ENCODE measurements at places on chromosomes 3 and 15.
A peak's percentile ranks its signal among the peaks of the same experiment; 100 is the strongest.

- no peak for DNase-seq
Measured at GRCh38 chr3:122962149-122962548, 65.4 kb downstream of the SEMA5B start.

DNA sequence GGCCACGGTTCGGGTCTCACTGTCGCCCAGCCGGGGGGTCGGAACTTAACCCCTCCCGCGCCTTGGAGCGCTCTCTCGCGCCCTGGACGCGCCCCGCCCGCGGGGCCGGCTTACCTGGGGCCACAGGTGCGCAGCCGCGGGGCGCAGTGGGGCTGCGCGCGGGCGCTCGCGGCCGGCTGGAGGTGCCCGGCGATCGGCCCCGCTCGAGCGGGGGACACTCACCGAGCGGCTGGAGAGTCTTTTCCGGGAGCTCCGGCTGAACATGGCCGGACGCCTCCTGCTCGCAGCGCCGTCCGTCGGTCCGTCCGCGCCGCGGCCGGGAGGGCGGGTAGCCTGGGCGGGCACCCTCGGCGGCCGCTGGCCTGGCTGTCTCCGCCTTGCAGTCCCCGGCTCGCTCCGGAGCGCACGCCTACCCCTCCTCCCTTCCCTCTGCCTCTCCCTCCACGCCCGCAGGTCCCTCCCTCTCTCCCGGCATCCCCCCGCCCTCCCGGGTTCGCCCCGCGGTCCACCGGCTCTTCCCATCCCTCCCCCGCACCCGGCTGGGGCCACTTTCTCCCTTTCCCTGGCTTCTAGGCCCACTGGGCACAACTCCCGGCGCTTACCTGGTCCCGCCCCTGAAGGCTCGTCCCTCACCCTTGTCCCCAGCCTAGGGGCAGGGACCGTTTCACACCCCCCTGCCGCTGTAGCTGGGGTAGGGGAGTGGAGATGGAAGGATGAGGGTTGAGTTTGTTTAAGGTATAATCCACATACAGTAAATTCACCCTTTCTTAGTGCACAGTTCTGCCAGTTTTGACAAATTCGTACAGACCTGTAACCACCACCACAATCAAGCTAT, 220.1 kb upstream of the PRICKLE2 start:
- DNase-seq: peak; percentile 26

DNA sequence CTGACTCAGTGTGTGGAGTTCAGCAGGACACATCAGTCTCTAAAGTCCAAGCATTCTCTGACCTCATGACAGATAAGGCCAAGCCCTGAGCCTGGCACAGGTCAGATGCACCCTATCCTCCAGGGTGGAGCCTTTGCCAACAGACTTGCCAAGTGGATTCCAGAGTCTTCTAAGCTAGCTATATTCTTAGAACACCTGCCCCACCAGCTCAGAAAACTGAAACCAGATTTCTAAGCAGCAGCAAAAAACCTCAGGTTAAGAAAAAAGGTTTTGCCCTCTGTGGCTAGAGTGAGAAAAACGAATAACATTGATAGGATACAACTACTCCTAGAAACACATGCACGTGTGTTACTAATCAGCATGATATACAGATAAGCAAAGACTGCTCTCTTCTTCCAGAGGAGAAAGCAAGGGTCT, 11.6 kb downstream of the RMDN3 start:
- DNase-seq: no peak

DNA sequence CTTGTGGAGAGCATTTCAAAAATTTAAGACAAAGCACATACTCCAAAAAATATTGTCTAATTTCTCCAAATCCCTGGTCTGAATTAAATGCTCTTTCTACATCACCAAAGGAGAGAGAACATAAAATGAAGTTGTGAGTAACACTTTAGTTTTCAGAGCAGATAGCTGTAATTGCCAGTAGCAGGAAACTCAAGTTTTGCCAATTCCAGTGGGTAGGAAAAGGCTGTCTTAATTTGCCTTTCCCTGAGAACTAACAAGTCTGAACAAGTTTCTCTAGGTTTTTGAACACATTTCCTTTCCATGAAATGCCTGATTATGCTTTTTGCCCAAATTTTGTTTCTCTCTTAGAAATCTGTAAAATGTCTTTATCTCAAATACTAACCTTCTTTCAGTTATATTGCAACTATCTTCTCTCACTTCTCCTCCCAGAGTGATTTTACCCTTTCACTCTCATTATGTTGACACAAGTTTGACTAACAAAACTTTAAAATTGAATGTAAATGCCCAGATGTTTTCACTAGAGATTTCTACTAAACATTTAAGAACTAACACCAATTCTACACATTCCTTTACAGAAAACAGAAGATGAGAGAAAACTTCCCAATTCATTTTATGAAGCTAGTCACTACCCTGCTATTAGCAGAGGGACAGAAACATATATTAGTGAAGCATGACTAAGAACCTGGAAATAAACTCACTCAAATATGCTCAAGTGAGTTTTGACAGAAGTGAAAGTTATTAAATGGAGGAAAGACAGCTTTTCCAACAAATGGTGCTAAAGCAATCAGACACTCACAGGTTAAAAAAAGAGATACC, 38.4 kb downstream of the RFX7 start:
- no peak for DNase-seq

- no peak for DNase-seq
Measured at GRCh38 chr3:102125994-102126368, 276.7 kb downstream of the NFKBIZ start.

DNA sequence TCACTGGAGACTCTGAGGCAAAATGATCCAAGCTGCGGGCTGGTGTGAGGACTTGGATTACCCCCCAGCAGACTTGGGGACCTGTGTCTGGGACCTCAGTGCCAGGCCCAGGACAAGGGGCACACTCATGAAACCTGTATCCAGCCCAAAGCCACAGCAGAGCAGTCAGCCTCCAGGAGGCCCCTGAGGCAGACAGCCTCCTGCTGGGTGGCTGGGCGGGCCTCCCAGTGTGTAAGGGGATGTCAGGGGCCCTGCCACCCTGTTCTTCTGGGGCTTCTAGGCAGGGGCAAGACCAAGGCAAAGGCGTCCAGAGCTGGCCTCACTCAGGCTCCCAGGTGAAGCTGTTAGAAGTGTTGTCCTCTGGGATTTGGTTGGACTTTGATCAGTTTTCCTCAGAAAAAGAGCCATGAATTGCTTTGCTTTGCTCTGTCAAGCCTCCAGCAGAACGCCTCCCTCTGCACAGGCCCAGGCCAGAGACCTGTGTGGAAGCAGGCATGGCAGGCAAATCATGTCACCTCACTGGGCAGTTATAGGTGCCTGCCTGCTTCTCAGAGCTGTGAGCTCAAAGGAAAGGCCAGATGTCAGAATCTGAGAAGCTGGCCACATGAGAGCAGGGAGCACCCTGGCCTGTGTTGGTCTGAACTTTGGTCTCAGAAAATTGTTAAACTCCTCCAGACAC, 77.4 kb downstream of the SMAD6 start:
- no peak for DNase-seq

- no peak for DNase-seq
Measured at GRCh38 chr3:160837394-160837980, 81.5 kb downstream of the PPM1L start.

- DNase-seq: peak; percentile 40
Measured at GRCh38 chr15:74127954-74128784, 2.2 kb upstream of the ISLR2 start.

DNA sequence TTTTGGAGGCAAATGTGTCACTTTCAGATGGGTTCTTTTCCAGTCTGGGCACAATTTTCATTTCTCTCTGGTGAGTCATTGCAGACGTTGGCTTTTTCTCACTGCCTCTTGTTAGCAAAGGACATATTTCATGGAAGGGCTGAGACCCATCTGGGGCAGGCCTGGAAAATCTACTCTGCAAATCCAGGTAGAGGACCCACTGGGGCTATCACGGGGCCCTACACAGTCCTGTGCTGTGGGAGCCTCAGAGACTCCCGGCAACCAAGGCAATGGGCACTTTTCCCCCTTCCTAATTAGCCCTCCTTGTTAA, 58.0 kb downstream of the HRH1 start:
- no peak for DNase-seq

DNA sequence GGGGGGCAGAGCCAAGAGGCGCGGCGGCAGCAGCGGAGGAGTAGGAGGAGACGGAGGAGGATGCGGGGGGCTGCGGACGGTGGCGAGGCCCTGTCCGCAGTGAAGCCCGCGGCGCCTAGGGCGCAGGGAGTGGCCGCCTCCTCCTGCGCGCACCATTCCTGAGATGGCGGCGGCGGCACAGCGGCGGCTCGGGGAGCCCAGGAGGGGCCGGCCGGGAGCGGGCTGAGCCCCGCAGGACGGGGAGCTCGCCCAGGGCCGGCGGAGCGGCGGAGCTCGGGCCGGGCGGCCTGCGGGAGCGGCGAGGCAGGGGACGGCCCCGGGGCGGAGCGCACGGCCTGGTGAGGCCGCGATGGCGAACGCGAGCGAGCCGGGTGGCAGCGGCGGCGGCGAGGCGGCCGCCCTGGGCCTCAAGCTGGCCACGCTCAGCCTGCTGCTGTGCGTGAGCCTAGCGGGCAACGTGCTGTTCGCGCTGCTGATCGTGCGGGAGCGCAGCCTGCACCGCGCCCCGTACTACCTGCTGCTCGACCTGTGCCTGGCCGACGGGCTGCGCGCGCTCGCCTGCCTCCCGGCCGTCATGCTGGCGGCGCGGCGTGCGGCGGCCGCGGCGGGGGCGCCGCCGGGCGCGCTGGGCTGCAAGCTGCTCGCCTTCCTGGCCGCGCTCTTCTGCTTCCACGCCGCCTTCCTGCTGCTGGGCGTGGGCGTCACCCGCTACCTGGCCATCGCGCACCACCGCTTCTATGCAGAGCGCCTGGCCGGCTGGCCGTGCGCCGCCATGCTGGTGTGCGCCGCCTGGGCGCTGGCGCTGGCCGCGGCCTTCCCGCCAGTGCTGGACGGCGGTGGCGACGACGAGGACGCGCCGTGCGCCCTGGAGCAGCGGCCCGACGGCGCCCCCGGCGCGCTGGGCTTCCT, at the start of gene GPR27:
Gene GPR27 (plus strand): TSS at position 155 of the 909 bp plus-strand sequence. CDS start 195 bp downstream, at position 350.
- peak; percentile 11 for DNase-seq

- DNase-seq: no peak
Measured at GRCh38 chr3:187763850-187764648, 18.8 kb upstream of the BCL6 start.

- peak; percentile 91 for DNase-seq
Measured at GRCh38 chr3:178420033-178420432, 116.2 kb upstream of the KCNMB2 start.

DNA sequence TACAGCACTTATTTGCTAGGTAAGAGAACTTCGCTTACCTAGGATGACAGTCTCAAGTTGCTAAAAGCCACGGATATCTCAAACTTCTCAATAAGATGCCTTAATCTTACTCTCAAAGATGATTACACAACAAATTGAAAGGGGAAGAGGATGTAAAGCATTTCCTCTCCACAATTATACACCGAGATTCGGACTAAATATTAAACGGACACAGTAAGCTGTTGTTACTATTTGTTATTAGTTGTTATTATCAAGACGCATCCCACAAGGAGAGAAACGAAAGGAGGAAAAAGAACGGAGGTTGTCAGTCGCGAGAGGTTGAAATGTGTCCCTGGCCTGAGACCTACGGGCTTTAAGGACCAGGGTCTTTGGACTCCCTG, 660 bp downstream of the ZNF106 start:
- no peak for DNase-seq

- no peak for DNase-seq
Measured at GRCh38 chr3:3081381-3082233, 28.6 kb downstream of the IL5RA start.

DNA sequence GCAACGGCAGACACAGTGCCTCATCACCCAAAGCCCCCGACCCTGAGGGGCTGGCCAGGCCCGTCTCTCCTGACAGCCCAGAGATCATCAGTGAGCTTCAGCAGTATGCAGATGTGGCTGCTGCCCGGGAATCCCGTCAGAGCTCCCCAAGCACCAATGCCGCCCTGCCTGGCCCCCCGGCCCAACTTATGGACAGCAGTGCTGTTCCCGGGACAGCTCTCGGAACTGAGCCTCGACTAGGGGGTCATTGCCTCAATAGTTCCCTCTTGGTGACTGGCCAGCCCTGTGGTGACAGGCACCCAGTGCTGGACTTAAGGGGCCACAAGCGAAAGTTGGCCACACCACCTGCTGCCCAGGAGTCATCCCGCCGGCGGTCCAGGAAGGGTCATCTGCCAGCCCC, 8.6 kb upstream of the TEX264 start:
- DNase-seq: no peak

- DNase-seq: no peak
Measured at GRCh38 chr3:9501226-9501625, 52.4 kb downstream of the LHFPL4 start.

- DNase-seq: no peak
Measured at GRCh38 chr3:63130625-63131024, 147.5 kb upstream of the SYNPR start.

DNA sequence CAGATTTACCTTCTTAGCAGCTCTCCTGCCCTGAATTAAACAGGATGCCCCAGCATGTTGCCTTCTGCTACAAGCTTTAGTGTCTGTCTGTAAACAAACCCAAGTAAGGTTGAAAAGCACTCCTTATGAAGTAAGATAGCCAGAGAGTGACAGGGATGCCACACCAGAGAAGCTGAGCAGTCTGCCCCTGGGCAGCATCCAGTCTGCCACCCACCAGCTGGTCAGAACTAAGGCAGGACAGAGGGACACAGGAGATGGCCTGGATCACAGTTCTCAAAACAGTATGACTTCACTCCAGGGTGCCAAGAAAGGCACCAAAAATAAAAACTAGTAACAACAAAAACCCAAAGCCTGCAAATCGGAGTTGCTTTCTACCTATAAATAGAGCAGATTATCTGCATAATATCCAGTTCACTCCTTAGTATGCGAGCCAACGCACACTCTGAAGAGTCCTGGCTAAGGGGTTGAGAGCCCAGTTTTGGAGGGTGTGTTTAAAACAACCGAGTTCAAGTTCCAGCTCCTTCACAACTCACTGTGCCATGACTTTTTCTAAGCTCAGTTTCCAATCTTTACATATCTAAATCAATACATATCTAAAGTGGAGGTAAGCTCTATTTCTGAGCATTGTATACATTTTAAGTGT, 198.9 kb downstream of the KCNMB2 start:
- DNase-seq: no peak

- DNase-seq: no peak
Measured at GRCh38 chr3:186200726-186201125, 91.8 kb upstream of the ETV5 start.

GRCh38 chr15:85453144-85453872, 72.9 kb downstream of the AKAP13 start:
- no peak for DNase-seq

- no peak for DNase-seq
Measured at GRCh38 chr3:18809640-18810305, 338.5 kb upstream of the KCNH8 start.

DNA sequence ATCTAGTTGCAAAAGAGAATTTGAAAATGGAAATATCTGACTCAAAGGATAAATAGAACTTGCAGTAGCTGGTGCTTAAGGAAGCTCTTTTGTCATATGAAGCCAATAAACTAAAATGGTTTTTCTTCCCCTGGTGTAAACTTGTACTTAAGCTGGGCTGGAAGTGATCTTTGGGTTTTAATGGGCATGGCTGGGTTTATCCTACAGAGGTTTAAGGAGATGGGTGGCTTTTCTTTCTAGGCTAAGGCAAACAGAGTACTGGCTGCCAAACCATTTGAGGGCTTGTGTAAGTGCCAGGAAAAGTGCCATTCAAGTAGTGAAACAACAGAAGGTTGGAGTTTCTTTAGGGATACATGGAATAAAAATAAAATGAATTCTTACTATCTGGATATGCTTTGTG, 12.1 kb upstream of the UTS2B start:
- DNase-seq: no peak

Measured in NCI-H1092 treated with DMSO at 0.1 percent for 48 hours (cell line).